ENCODE measurements at places on chromosomes 5 and 9. TPM values are rescaled to one million over a fixed set of nuclear protein-coding genes. Genes with fewer than 3 reads are reported as not detected.

The SLC25A2 gene
- total RNA-seq: 0.65 TPM

DNA sequence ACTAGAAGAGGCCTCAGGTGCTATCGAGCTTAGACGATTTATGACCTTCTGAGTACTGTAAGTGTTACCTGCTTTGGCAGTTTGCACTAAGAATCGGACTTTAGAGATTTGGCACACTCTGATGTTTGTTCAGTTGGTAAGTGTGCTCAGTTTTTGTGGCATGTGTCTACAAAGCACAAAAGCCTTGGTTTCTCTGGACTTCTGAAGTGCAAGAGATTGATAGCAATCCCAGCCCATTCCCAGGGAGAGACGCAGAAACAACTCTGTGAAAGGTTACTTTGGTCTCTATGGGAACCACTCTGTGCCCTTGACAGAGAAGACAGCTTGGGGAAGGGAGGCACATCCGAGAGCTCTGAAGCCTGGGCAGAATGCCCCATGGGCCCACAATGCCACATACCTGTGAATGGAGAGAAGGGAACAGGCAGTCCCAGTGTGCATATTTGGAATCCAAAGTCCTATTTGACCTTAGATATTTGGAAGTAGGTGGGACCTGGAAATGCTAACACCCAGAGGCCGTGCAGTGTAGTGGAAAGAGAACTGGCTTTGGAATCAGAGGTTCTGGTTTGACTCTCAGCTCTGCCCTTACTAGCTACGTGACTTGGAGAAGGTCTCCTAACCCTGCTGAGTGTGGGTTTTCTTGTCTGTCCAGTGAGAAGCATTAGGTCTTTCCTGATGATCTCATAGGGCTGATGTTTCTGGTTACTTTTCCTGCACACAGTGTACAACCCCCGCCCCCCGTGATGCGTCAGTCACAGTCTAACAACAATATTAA is 194.3 kb upstream of the VLDLR start:
- H3K36me3 ChIP-seq: no peaks in the 10 kb centered on the region
- H3K4me3 ChIP-seq: no peak overlapping the region
- H3K27me3 ChIP-seq: no peaks in the 10 kb centered on the region
- H3K27ac ChIP-seq: peak overlapping the region; percentile 87

DNA sequence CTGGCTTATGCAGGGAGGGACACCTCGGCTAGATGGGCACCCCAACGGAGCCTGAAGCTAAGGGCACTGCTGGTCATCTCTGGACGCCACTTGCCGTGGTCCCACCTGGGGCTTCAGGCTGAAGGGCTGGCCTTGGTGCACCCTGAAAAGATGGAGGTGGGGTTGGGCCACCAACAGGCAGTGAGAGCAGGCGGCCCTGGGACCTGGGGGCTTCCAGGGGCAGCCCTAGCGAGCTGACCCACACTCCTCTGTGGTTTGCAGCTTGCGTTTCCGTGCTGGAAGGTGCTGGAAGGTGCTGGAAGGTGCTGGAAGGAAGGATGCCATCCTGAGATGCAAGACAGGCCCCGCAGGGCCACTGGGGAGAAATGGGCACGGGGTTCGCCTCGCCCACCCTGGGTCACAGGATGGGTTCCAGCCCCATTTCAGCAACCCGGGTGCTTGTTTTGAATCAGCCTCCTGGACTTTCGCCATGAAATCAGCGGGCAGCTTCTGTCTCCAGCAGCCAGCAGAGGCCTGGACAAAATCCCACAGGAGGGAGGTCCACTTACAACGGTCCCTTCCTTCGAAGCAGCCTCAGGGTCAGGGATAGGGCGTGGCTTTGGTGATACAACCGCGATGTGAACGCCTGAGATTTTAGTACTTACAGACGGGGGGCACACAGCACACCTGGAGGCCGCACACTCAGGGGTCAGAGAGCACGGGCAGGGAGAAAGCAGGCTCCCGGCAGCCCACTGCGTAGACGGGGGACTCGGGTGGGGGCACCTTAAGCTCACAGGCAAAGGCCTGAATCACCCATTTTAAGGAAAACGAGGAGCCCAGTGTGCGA is 303.1 kb upstream of the IRX4 start:
- H3K27ac ChIP-seq: no peak overlapping the region
- no peaks in the 10 kb centered on the region for H3K36me3 ChIP-seq
- no peaks in the 10 kb centered on the region for H3K27me3 ChIP-seq
- H3K4me3 ChIP-seq: no peak overlapping the region
- H3K4me1 ChIP-seq: peaks cover 2% of the 10 kb centered on the region
- DNase-seq: no peak

DNA sequence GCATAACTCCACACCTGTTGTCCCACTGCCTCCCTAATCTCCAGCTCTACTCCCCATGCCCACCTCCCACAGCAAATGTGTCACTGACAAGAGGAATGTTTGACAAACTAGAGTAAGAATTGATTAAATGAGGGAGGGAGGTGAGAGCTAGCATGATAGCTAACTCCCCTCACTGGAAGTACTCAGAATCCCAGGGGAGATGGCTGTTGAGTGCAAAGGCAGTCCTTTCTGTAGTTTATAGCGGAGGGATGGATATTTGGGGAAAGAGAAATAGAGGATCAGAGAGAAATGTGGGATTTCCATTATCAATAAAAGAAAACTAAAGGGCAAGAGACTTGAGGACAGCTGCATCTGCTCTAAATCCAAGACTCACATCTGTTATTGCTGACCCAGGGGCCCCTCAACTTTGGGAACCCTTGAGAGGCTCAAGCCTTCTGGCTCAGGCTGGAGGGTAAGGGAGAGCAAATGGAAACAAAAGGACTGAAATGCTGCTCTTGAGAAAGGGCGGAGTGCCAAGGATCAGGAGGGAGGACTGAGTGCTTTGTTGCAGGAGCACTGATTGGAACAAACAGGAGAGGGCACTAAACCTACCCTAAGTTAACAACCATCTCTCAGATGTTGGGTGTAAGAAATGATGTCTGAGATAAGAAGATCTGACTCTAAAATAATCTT is 372.1 kb downstream of the NTRK2 start:
- no peaks in the 10 kb centered on the region for H3K27me3 ChIP-seq
- no peak for DNase-seq
- no peaks in the 10 kb centered on the region for H3K36me3 ChIP-seq
- no peaks in the 10 kb centered on the region for H3K4me1 ChIP-seq
- no peak overlapping the region for H3K27ac ChIP-seq

- H3K27ac ChIP-seq: peak overlapping the region; percentile 51
- no peaks in the 10 kb centered on the region for H3K36me3 ChIP-seq
- DNase-seq: peak; percentile 25
Measured at GRCh38 chr9:72315510-72316311, 49.3 kb downstream of the ZFAND5 start.

- H3K27me3 ChIP-seq: no peaks in the 10 kb centered on the region
- H3K4me3 ChIP-seq: no peak overlapping the region
- DNase-seq: no peak
- H3K4me1 ChIP-seq: no peaks in the 10 kb centered on the region
Measured at GRCh38 chr5:94691291-94691690, 72.8 kb downstream of the SLF1 start.

DNA sequence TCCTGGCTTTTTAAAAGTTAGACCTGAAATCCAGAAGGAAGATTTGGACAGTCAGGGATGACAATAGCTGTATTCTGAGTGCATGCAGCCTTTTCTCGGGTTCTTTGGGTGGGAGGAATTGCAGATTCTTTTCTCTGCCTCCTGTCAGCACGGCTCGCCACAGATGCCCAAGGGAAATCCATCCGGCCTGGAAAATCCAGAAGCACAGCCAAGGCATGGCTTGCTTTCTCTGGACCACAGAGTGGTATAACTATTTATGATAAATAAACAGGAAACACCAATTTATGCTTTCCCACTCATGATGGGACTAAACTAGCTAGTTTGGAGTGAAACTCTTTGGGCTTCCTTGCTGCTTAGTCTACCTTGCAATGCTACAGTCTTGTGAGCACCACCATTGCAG is 59.1 kb downstream of the C9orf152 start:
- no peak for DNase-seq
- no peak overlapping the region for H3K4me3 ChIP-seq
- no peaks in the 10 kb centered on the region for H3K27me3 ChIP-seq
- H3K4me1 ChIP-seq: no peaks in the 10 kb centered on the region
- no peaks in the 10 kb centered on the region for H3K36me3 ChIP-seq

GRCh38 chr5:110297152-110297670 is 429.3 kb downstream of the TMEM232 start:
- no peak overlapping the region for H3K27ac ChIP-seq
- H3K4me3 ChIP-seq: no peak overlapping the region
- no peak for DNase-seq

The CAMLG gene
- 78.5 TPM for total RNA-seq

- H3K4me3 ChIP-seq: no peak overlapping the region
- no peaks in the 10 kb centered on the region for H3K4me1 ChIP-seq
- no peak overlapping the region for H3K27ac ChIP-seq
Measured at GRCh38 chr9:117466111-117466510, 51.3 kb upstream of the ASTN2 start.

DNA sequence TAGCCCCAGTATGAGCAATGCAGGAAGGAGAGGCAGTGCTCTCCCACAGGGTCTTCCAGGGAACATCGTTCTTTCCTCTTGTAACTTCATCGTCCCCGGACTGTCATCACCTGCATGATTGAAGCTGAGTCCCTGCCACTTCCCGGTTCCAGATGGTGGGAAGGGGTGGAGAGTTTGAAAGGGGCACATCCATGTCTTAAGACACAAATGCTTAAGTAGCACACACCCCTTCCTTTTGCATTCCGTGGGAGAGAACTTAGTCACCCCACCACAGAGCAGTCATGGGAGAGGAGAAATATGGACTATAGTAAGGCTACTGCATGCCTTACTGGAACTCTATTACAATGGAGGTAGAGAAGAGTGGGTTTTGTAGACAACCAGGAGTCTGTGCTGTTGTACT is 165.3 kb upstream of the GAS1 start:
- no peak overlapping the region for H3K4me3 ChIP-seq
- H3K36me3 ChIP-seq: no peaks in the 10 kb centered on the region
- H3K4me1 ChIP-seq: peaks cover 11% of the 10 kb centered on the region
- no peak overlapping the region for H3K27ac ChIP-seq
- no peak for DNase-seq

The LHX6 gene
- 2.1 TPM for total RNA-seq

- H3K27me3 ChIP-seq: no peaks in the 10 kb centered on the region
- no peak for DNase-seq
- no peaks in the 10 kb centered on the region for H3K36me3 ChIP-seq
- H3K4me3 ChIP-seq: no peak overlapping the region
- no peaks in the 10 kb centered on the region for H3K4me1 ChIP-seq
- H3K27ac ChIP-seq: no peak overlapping the region
Measured at GRCh38 chr5:151348789-151349188, 1.4 kb upstream of the SLC36A2 start.

DNA sequence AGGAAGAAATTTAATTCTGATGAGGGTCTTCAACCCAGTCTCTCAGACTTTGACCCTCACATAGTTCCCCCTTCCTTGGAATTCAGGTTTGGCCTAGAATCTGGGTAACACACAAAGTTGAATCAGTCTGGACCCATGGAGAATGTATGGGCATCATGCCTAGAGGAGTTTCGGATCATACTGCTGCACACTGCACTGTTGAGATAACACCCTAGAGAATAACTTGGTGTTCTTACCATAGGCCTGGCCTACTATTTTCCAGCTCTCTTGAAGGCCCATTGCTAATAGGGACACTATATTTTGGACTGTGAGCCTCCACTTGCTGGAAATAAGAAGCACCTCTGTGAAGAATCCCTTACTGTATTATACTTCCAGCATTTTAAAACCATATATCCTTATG is 413.5 kb downstream of the PLK2 start:
- H3K4me3 ChIP-seq: no peak overlapping the region
- DNase-seq: no peak
- no peaks in the 10 kb centered on the region for H3K36me3 ChIP-seq
- no peaks in the 10 kb centered on the region for H3K27me3 ChIP-seq
- H3K4me1 ChIP-seq: no peaks in the 10 kb centered on the region

The FAM53C gene
- 24.8 TPM for total RNA-seq

DNA sequence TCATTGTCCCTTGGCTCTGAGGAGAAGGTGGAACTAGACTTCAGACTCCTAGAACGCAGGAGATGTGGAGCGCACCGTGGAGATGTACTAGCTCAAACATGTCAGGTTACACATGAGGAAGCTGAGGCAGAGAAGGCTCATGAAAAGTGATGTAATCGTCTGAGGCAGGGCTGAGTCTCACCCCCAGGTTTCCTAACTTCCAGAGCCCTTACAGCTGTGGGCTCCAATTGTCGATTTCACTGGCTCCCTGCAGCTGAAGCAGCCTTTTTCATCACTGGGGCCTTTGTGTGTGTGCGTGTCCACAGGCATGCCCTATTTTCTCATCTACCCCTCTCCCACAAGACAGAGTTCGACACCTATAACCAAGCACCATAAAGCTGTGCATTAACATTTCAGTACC is 370.6 kb downstream of the NTRK2 start:
- no peak overlapping the region for H3K4me3 ChIP-seq
- DNase-seq: no peak
- H3K27me3 ChIP-seq: no peaks in the 10 kb centered on the region
- H3K4me1 ChIP-seq: no peaks in the 10 kb centered on the region

DNA sequence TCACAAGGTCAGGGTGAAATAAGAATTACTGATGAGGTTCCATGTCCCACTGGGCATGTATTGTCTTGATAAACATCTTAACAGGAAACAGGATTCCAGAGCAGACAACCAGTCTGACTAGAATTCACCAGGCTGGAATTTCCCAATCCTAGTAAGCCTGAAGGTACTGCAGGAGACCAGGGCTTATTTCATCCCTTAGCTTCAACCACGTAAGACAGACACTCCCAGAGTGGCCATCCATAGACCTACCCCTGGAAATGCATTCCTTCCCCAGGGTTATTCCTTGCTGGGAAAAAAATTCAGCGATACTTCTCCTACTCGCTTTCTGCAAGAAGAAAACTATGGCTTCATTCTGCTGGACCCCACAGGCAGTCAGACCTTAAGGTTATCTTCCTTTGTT is 785.4 kb downstream of the NR2F1-AS1 start:
- DNase-seq: no peak
- no peaks in the 10 kb centered on the region for H3K4me1 ChIP-seq
- no peaks in the 10 kb centered on the region for H3K36me3 ChIP-seq
- H3K4me3 ChIP-seq: no peak overlapping the region

The CDX1 gene
- 0.77 TPM for total RNA-seq

The CTXN3 gene
- not detected for total RNA-seq

- no peaks in the 10 kb centered on the region for H3K27me3 ChIP-seq
- H3K4me3 ChIP-seq: no peak overlapping the region
- H3K27ac ChIP-seq: no peak overlapping the region
Measured at GRCh38 chr5:125376059-125376641, 629.7 kb upstream of the ZNF608 start.

The WNT8A gene
- not detected for total RNA-seq

The IFNA17 gene
- total RNA-seq: not detected

DNA sequence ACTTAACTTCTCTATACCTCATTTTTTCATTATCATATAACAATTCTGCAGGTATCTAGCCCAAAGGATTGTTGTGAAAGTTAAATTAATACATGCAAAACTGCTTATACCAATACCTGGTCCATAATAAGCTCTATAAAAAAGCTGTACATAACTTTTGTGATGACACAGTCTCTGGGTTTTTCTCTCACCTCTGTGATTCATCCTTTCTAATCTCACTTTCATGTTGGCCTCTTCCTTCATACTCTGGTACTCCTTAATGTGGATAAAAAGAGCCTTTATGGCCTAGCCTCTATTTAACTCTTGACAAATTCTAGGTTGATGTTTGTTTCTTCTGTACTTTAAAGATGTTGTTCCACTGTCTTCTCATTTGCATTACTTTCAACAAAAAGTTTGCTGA is 162.9 kb upstream of the ACOT12 start:
- H3K27ac ChIP-seq: no peak overlapping the region
- no peak for DNase-seq
- H3K36me3 ChIP-seq: no peaks in the 10 kb centered on the region
- no peaks in the 10 kb centered on the region for H3K27me3 ChIP-seq

The SHC3 gene
- total RNA-seq: 1.0 TPM

The CDK5RAP2 gene
- total RNA-seq: 35.1 TPM

GRCh38 chr9:131708226-131709002 is 31.5 kb downstream of the RAPGEF1 start:
- no peaks in the 10 kb centered on the region for H3K4me1 ChIP-seq
- DNase-seq: no peak
- H3K27me3 ChIP-seq: no peaks in the 10 kb centered on the region
- no peaks in the 10 kb centered on the region for H3K36me3 ChIP-seq

Measured in ovary (tissue), 10 donors.